ENCODE measurements at places on chromosomes 5 and 9.

DNA sequence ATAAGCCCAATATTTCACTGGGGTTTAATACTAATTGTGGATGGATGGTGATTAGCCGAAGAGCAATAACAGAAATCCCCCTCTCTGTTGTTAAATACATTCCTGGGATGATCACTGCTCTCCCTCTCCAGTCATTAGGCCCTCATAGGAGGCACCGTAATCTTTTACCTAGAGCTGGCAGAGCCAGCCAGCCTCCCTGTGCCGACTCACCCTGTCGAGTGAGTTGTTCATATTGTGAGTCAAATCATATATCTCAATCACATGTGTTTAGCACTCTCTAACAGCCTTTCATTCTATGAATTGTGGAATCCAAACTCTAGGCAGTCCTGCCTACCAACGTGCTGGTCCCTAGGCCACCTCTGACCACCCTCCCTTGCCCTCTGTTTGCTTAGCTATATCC, 771.0 kb downstream of the IRX1 start:
- DNase-seq = no peak

- peak; percentile 9 for DNase-seq
These were observed 53.0 kb upstream of the RFX3 start for GRCh38 chr9:3578786-3579185.

- no peak for DNase-seq
These were observed 150.4 kb upstream of the IER5L start for GRCh38 chr9:129328355-129329042.

- DNase-seq = no peak
These were observed 201.2 kb downstream of the FOXD4L6 start for GRCh38 chr9:40927260-40927631.

GRCh38 chr9:72254901-72255545, 105.8 kb downstream of the GDA start:
- DNase-seq = no peak

- DNase-seq = no peak
These were observed 10.5 kb upstream of the EPB41L4B start for GRCh38 chr9:109331353-109331752.

DNA sequence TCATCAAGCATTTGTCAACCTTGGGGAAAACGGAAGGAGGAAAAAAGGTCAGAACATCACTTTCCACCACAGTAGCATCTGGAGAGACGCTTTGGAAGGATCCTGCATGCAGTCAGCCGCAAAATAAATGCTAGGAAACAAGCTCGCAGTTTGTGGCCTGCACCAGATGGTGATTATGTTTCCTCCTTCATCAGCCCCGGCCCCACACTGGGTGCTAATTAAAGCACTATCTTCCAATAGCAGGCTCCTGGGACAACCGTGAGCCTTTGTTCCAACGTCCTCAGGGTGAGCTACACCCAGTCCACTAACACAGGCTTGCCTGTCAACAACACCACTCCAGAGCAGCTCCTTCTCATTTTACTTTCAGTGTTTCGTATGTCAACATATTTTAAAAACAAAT, 64.0 kb downstream of the RNF130 start:
- DNase-seq = peak; percentile 96

DNA sequence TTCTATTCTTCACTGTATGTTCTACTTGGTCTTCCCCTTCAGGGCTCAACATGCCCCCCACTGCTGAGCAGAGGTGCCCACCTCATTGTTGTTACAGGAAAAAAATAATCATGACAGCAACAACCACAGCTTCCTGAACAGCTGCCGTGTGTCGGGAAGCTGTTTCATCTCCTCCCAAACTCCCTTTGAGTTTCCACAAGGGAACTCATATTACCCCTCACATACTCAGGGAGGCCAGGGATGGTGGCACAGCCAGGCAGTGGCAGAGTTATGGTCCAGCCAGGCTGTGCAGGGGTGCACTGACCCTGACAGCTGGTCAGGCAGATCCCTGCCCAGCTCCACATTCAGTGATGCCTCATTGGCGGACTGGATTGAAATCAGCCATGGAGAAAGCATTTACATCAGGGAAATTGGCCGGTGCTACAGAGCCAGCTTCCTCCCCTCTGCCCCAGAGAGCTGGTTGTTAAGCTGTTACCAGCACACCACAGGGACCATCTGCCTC, 37.3 kb downstream of the SARDH start:
- DNase-seq = no peak

DNA sequence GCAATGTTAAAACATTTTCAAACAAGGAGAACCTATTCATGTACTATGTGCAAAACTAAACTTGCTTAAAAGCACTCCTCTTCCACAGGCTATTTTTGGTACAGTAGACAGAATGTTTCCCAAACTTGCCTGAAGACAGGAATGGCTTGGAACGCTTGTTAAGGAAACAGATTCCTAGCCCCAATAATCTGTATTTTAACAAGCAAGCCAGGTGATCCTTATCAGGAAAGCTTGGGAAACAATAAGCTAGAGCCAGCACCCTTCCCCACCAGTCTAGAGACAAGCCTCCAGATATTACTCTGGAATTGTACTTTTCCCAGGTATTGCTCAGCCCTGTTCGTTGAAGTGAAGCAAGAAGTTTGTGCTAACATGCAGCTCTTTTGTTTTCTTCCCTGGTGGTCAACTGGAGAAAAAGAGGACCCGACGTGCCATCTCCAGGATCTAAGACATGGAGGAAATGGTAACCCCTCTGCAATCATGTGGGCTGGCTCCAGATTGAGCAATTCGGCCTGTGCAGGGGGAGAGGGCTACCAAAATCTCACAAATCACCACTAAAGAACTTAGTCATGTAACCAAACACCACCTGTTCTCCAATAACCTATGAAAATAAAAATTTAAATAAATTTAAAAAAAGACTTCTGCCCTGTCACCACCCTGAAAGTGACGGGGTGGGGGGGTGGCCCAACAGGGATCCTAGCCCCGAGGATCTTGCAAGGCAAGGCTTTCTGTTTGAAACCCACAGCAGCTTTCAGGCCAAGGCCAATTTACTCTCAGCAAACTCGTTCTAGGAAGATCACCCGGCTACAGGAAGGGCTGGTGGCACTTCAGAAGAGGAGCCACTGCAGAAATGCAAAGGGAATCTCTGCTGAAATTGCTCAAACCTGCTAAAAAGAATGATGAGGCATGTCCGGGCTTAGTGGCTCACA, 48.6 kb downstream of the SHB start:
- no peak for DNase-seq

DNA sequence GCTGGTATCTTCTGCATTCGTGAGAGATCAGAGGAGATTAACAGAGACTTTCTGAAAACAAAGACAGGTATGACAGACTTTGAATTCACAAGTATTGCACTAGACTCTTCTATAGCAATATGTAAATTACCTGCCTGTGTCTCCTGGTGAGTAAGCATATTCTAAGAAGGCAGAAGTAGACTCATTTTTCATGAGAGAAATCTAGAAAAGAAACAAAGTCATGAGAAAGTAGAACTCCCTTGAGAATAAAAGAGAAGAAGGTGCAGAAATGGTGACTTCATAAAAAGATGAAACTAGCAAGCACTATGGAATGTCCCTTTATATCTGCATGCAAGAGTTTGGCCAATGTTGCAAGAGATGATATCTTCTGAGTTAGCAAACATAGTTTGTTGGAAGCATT, 419.8 kb downstream of the DMRT2 start:
- DNase-seq = no peak

GRCh38 chr5:9387879-9388278, 158.0 kb downstream of the SEMA5A start:
- DNase-seq = no peak

GRCh38 chr5:2137444-2138050, 254.8 kb upstream of the IRX4 start:
- DNase-seq = no peak

DNA sequence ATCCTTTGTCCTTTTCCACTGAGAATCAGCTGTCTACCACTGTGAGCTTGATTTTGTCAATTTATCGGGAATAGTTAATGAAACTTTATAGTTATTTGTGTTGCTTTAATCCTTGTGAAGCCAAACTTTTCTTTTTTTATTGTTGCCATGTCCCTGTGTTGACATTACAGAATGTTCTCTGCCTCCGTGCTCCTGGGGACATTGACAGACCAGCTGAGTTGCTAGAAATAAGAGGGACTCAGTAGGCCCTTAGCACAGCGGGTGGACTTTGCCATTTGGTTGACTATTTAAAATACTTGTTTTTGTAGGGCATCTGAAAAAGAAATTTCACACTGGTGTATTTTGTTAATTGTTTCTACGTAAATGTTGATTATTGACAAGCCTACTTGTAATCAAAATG, 70.5 kb downstream of the IL31RA start:
- DNase-seq = no peak

- DNase-seq = no peak
These were observed 14.9 kb downstream of the CPLANE1 start for GRCh38 chr5:37234288-37234687.

- no peak for DNase-seq
These were observed 24.1 kb downstream of the EXD3 start for GRCh38 chr9:137398561-137399468.

DNA sequence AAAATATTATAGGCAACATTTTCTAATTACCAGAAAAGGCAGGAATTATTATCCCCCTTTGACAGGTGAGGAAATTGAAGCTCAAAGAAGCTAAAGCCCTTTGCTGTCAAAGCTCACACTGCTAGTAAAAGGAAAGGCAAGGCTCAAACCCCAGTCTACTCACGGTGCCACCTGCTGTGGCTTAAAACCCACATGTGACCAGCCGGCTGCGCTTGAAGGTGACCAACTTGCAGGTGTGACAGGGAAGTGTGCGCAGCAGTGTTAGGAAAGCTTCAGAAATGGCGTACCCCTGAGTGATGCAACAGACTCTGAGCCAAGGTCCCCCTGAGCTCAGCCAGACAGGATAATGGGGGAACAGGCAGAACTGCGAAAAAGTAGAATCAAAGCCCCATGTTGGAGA, 45.2 kb downstream of the PAX5 start:
- no peak for DNase-seq

- DNase-seq = peak; percentile 53
These were observed 58.8 kb downstream of the MTRR start for GRCh38 chr5:7927466-7928375.

GRCh38 chr5:139861021-139861888, 65.6 kb downstream of the PSD2 start:
- no peak for DNase-seq

- DNase-seq = no peak
These were observed 23.6 kb upstream of the RAB14 start for GRCh38 chr9:121225240-121225639.

DNA sequence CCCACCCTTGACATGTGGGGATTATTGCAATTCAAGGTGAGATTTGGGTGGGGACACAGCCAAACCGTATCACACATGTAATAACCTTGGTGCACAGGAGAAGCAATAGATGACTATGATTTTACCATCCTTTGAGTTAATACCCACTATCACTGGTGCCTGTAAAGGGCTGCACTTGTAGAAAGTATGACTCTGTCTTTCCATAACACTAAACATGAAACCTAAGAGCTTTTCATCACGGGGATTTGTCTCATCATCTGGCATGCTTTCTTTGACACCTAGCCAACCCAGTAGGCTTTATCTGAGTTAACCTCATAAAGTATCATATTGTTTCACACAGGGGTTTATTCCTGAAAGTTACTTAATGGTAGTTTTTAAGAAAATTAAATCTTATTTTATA, 188.9 kb upstream of the TNC start:
- DNase-seq = no peak

DNA sequence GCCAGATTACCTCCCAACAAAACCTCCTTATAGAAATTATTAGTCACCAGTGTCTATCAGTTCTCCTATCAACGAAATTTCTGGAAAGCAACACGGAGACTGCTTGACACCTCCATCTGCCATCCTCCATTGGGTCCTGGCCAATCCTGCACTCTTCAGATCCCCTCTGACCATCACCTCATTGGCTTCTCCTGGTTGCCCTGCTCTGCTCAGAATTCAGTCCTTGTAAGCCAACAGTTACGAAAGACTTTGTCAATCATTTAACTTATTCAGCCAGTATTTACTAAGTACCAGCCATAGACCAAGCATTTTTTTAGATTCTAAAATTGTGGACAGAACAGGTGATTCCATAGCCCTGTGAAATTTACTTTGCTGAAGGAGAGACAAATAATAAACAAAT, 228.5 kb downstream of the MARCHF11 start:
- DNase-seq = no peak
